PC-9 (cell line): ENCODE measurements at places on chromosomes 7 and 10. TPM values are rescaled to one million over a fixed set of nuclear protein-coding genes. Genes with fewer than 3 reads are reported as not detected.

Gene AGR2
- 34.2 and 76.1 TPM in 2 replicates for total RNA-seq

Gene LRRC61
- total RNA-seq = 34.8 and 42.3 TPM in 2 replicates

Gene ZNF736
- total RNA-seq = 20.1 and 20.8 TPM in 2 replicates

Gene NPFFR1
- total RNA-seq = 0.05 and 0.09 TPM in 2 replicates

Gene HABP2
- not detected in 2 replicates for total RNA-seq

Gene CLDN4
- 498 and 602 TPM in 2 replicates for total RNA-seq

Gene CXCL12
- not detected in 2 replicates for total RNA-seq

Gene EPHB6
- total RNA-seq = 39.2 and 72.9 TPM in 2 replicates

Gene SLC29A3
- 24.1 and 35.7 TPM in 2 replicates for total RNA-seq
